ENCODE measurements at places on chromosomes 3 and 15.

- peak; percentile 57 for DNase-seq
These were observed 5.8 kb downstream of the SQOR start for GRCh38 chr15:45640616-45641015.

DNA sequence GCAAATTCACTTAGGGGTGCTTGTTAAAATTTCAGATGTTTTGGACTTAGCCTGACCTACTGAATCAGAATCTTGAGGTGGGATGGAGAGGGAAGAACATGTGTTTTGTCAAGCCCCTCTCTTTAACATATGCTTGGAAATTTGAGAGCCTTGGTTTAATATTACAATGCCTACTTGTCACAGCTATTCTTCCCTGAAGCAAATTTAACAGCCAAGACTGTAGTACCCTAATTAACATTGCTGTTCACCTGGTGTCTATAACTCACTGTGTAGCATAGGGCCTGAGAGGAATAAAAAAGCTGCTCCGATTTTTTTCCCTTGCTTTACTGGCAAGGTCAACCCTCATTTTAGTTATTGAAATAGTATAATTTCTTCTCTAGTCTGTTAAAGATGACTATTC lies 880.1 kb downstream of the CADM2 start:
- DNase-seq = no peak

DNA sequence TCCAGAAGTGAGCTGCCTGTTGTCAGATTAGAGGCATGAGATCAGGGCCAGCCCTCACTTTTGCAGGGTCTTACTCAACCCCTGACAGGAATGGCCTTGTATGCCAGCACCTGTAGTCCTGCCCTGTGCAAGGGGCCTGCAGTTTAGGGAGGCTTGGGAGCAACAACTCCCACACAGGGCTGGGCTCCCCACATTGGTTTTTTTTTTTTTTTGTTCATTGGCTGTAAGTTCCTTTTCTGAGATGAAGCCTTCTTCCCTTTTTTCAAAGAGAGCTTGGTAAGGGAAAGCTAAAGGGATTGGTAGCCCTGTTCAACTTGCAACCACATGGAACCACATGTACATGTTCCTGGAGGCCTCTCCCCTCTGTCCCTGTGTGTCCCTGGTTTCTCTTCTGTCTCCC lies 46.4 kb downstream of the TNFAIP8L3 start:
- DNase-seq = no peak

DNA sequence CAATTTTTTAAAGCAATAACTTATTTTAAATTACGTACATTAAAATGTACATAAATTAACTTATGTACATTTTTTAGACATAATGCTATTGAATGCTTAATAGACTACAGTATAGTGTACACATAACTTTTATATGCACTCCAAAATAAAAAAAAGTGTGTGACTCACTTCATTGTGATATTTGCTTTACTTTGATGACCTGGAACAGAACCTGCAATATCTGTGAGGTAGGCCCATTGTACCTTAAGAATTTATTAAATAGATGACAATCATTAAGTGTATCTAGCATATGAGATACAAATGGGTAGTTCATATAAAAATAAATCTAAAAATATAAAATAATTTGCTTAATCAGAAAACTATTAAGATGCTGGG lies 276.7 kb downstream of the NFKBIZ start:
- no peak for DNase-seq

DNA sequence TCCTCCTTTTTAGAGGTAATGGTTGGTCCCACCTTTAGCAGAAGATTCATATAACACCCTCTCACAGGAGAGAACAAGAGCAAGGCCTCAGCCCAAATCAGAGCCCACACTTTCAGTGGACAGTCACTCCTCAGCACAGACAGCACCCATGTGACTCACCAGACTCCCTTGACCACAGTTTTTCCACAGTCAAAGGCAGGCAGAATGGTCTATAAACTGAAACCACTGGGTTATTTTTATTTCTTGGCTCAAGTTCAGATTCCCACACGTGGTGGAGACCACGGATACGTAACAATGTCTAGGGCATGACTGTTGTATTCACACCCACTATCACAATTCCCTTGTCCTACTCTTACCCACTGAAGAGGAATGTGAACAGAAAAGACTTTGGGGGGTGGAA lies 237.8 kb upstream of the UBE2E1 start:
- DNase-seq = peak; percentile 94

DNA sequence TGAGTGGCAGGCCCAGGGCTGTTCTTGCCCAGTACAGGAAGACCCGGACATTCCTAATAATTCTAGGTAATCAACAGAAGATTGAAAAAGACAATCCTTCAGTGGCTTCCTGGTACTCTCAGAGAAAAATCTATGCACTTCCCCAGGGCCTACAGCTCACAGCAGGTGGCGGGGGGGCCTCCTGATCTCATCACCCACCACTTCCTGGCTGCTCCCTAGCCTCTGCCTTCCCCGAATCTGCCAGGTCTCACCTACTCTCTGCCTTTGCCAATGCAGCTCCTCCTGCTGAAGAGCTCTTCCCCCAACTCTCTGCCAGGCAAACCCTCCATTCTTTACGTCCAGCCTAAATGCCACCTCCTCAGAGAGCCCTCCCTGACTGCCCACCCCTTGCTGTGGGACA lies 37.5 kb downstream of the EHD4 start:
- DNase-seq = no peak

GRCh38 chr3:184669578-184669977 lies 42.3 kb downstream of the MAGEF1 start:
- no peak for DNase-seq

- DNase-seq = no peak
These were observed 6.3 kb downstream of the SLC28A1 start for GRCh38 chr15:84890670-84891162.

GRCh38 chr3:44434834-44435510 lies 42.5 kb downstream of the ZNF445 start:
- no peak for DNase-seq

- DNase-seq = no peak
These were observed 11.3 kb downstream of the DNAAF4 start for GRCh38 chr15:55496716-55497115.

DNA sequence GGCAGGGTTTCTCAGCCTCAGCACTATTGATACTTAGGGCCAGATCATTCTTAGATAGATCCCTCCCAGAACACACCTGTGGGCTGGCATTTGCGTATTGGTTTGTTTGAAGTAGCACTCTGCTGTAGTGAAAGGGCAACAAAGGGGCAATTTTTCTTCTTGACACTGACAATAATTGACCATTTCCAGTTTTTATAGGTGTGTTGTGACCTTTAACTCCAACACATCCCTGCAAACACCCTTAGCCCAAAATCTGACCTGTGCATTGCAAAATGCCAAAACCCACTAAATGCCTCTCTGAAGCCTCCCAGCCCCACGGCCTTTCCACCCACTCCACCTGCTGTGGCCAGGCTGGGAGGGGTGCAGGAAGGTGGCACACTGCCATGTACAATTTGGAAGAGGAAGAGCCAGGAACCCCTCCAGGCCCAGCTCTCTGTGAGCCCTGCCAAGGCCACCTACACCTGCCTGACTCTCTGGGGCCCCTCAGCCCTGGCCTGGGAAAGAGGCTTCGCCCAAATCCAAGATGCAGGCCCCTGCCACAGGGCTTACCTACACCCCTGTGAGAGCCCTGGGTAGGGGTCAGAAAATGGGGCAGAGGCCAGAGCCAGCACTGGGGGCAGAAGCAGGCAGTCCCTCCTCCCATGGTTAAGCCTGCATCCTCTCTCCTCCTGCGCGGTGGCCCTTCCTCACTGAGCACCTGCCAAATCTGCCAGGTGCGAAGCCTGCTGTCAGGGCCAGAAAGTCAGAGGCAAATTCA lies 9.6 kb upstream of the CYP11A1 start:
- no peak for DNase-seq

DNA sequence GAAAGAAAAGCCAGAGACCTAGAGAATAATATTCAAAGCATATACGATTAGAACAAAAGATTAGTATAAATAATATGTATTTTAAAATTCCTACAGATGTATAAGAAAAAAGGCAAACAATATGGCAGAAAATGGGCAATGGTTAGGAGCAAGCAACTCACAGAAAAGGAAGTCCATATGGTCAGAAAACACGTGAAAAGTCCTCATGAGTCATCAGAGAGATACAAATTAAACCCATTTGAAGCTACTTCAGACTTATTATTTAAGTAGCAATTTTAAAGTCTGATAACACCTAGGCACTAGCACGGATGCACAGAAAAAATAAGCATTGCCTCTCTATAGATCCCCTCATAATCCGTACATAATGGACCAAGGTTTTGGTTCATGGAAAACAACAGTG lies 25.6 kb downstream of the SLC7A14 start:
- DNase-seq = no peak

DNA sequence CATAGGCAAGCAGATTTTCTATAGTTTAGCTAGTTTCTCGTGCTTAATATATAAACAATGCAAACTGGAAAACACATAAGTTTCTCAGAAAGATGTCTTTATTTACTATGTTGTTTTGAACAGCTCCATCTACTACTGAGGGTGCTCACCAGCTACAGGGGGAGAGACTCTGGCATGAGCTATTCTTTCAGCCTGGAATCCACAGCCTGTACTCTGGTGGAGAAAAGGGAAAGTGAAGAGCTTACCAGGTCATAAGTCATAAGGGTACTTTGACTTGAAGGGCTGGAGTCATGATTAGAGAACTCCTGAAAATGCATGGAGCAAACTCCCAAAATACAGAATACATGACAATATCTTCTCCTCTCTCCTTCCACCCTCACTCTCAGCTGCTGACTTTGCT lies 4.4 kb upstream of the AVEN start:
- no peak for DNase-seq

DNA sequence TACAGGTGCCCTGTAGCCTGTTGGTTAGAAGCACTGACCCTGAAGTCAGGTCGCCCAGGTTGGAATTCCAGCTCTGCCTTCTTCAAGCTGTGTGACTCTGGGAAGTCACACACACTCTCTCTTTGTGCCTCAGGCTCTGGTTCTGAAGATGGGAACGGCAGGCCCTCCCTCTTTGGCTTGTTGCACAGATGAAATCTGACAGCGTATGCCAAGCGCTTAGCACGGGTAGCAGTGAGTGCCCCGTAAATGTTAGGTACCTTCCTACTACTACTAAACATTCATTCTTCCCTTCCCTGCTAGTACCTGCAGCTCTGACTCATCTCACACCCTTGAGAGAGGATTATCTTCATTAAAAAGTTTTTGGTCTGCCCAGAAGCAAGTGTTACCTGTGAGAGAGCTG lies 139.0 kb downstream of the PGPEP1L start:
- DNase-seq = no peak

GRCh38 chr15:79724312-79724711 lies 172.5 kb downstream of the MTHFS start:
- peak; percentile 51 for DNase-seq

- no peak for DNase-seq
These were observed 69.4 kb downstream of the FEM1B start for GRCh38 chr15:68346979-68347378.

DNA sequence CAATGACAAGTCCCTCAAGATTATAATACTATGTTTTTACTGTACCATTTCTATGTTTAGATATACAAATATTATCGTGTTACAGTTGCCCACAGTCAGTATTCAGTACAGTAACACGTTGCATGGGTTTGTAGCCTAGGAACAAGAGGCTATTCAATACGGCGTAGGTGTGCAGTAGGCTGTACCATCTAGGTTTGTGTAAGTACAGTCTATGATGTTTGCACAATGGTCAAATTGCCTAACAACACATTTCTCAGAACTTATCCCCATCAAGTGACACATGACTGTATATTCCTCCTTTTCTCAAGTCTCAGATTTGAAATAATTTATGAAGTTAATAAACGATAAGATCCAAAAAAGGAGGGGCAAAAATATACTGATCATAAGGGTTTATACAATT lies 21.7 kb downstream of the ZDHHC3 start:
- no peak for DNase-seq

GRCh38 chr15:80996247-80996646 lies 4.5 kb upstream of the TLNRD1 start:
- DNase-seq = no peak

Data from astrocyte of the cerebellum (primary cell).